ENCODE measurements at places on chromosomes 4 and X.

GRCh38 chr4:113594231-113594556 lies 167.3 kb downstream of the CAMK2D start:
- DNase-seq, result no peak

DNA sequence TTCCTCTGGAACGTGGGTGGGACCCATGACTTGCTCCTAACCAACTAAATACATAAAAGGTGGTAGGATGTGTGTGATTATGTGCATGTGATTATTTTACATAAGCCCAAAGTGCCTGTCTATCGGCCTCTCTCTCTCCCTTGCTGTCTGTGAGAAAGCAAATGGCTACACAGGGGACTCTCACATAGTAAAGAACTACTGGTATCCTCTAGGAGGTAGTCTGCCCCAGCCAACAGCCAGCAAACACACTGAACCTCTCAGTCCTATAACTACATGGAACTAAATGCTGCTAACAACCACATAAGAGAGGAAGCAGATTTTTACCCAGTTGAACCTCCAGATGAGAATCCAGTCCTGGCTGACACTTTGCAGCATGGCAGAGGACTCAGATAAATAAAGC lies 1249.4 kb downstream of the ADGRL3 start:
- DNase-seq, result no peak

DNA sequence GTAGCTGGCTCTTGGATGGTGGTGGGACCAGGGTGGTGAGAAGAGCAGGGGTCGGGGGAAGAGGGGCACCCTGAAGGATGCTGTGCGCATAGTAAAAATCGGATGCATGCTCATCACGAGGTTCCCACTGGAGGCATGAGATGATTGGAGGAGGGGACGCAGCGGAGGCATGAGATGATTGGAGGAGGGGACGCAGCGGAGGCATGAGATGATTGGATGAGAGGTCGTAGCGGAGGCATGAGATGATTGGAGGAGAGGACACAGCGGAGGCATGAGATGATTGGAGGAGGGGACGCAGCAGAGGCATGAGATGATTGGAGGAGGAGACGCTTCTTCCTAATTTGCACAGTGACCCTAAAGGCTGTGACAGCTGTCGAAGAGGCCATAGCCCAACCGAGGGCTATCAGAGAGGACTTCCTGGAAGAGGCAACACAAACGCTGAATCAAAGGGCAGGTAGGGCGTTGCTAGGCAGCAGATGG lies 106.7 kb downstream of the ADRA2C start:
- DNase-seq, result no peak

- DNase-seq, result no peak
Measured at GRCh38 chr4:54659313-54659712, 1.6 kb downstream of the KIT start.

DNA sequence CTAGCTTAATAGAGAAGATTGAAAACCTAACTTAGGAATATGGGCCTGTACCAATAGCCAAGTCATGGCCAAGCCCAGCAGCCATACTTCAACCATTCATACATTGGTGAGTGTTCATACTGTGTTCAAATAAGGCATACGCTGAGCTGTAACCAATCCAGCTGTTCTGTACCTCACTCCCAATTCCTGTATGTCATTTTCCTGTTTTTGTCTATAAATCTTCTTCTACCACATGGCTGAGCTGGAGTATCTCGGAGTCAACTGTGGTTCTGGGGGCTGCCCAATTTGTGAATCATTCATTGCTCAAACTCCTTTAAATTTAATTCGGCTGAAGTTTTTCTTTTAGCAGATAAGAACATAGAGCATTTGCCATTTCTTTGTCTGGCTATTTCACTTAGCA lies 195.3 kb upstream of the ANKRD50 start:
- DNase-seq, result no peak

GRCh38 chr4:128481752-128482480 lies 194.3 kb upstream of the PGRMC2 start:
- no peak for DNase-seq

GRCh38 chr4:7518871-7519637 lies 84.3 kb upstream of the PSAPL1 start:
- DNase-seq, result no peak

DNA sequence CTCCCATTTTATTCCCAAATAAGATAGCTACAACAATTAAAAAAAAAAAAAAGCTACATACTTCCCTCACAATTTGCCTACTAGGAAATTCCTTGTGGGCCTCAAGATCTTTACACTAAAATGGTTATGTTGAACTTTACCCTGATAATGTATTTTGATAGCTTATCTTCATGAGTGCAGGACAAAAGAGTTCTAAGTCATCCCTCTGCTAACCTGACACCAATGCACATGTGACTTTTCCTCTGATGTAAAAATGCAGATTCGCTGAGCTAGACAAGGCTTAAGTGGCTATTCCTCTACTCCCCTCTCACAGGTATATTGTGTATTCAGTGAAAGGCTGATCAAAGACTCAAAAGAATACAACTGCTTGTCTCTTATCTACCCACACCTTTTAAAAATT lies 22.5 kb downstream of the ELF2 start:
- no peak for DNase-seq

DNA sequence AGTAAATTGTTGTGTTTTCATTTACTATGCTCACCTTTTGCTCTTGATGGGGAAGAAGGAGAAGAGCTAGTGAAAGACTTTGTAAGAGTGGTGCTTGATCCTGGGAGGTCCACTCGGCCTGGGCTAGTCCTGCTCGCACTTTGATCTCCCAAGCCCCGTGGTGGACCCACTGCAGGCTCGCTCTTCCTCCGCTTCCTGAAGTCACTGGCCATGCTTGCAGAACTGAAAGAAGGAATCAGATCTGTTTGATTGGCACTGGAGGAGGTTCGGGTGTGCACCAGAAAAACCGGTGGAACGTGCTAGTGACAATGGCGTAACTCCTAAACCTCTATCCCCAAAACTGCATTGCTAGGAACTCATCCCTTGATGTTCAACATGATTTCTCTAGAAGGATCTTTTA lies 91.5 kb upstream of the PDLIM3 start:
- DNase-seq, result no peak

- peak; percentile 52 for DNase-seq
Measured at GRCh38 chr4:19776021-19776459, 475.7 kb upstream of the SLIT2 start.

Data from fibroblast of the conjunctiva (primary cell).